ENCODE measurements at places on chromosomes 1 and 21. TPM values are rescaled to one million over a fixed set of nuclear protein-coding genes. Genes with fewer than 3 reads are reported as not detected.

Gene CELSR2
- 1.5 TPM for total RNA-seq

Gene SLAMF6
- total RNA-seq = not detected

Gene ALPL
- total RNA-seq = 0.87 TPM

Gene UBL4B
- not detected for total RNA-seq

Gene PDZK1
- 1.3 TPM for total RNA-seq

Gene TTC34
- 0.15 TPM for total RNA-seq

Gene MXRA8
- total RNA-seq = 534 TPM

Gene C1orf115
- total RNA-seq = 0.50 TPM

Gene CD84
- not detected for total RNA-seq

Gene FCGR2B
- total RNA-seq = 0.15 TPM

Gene UBE2U
- not detected for total RNA-seq

Gene AMY1B
- not detected for total RNA-seq

Gene AMY1C
- not detected for total RNA-seq

Gene OR2M7
- not detected for total RNA-seq

Gene PLEKHG5
- 4.4 TPM for total RNA-seq

Gene SV2A
- total RNA-seq = 19.4 TPM

Gene C1orf198
- 42.7 TPM for total RNA-seq

Gene GJC2
- 14.8 TPM for total RNA-seq

Gene CAMSAP2
- total RNA-seq = 31.1 TPM

Gene LRRIQ3
- 0.83 TPM for total RNA-seq

Gene NBPF4
- total RNA-seq = not detected

Gene PADI2
- 0.15 TPM for total RNA-seq

Gene CR1L
- total RNA-seq = not detected

Gene MKNK1
- total RNA-seq = 24.6 TPM

Gene ACTRT2
- total RNA-seq = not detected

Gene ILDR2
- total RNA-seq = under 0.01 TPM

Gene FCRL4
- not detected for total RNA-seq

Gene LINGO4
- not detected for total RNA-seq

Gene OR2L5
- total RNA-seq = not detected

Gene CYP2J2
- total RNA-seq = 0.29 TPM
